ENCODE measurements at places on chromosomes 5 and 9.
A peak's percentile ranks its signal among the peaks of the same experiment; 100 is the strongest.

DNA sequence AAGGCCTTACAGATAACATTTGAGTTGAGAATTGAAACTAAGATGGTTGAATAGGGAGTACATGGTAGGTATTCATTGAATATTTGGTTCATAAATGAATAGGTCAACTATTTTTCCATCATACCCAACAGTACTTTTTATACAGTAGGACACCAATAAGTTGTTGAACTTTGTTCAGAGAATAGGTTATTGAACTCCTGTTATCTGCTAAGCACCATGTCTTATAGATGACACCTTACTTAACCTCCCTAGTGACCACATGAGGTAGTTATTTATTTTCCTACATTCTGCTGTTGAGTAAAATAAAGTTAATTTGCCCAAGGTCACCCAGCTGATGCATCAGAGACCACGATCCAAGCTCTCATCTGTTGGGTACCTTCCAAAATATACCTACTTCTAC, 49.6 kb upstream of the ATP10B start:
- no peak for DNase-seq

DNA sequence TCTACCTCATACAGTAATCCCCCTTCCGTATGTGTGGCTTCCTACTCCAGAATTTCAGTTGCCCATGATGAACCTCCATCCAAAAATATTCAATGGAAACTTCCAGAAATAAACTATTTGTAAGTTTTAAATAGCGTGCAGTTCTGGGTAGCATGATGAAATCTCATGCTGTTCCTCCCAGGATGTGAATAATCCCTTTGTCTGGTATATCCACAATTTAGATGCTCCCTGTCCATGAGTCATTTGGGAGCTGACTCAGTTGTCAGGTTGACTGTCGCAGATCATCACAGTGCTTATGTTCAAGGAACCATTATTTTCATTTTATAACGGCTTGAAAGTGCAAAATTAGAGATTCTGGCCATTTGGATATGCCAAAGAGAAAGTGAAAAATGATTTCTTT, 290.1 kb upstream of the CDH9 start:
- no peak for DNase-seq

DNA sequence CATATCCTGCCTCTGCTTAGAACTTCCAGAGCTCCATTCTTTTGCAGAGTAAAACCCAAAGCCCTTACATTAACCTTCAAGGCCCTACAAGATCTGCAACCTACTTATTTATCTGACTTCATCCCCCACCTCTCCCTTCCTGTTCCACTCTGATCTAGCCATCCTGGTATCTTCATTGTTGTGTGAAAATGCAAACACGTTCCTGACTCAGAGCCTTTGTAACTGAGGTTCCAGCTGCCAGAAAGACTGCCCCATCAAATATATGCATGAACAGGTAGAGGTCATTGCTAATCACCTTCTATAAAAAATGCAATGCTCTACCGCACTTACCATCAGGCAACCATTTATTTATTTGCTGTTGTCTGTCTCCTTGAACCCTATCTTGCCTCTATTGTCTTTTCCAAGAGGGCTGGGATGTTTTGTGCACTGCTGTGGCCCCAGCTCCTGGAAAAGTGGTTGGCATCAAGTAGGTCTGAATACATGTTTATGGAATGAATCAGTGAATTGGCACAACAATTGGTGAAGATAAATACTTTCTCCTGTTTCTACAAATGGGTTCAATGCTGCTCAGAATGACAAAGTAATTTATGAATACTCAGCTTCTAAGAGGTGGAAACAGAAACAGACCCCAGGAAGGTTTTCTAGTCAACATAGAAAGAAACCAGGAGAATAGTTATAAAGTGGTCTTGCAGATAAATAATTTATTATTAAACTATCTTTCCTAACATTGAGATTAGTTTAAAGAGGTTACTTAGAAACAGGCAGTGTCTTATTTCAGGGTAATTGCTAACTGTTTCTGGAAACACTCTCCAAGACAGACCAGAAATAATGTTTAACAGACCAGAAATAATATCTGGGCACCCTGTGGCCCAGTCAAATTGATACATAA, 230.6 kb upstream of the CD180 start:
- no peak for DNase-seq

DNA sequence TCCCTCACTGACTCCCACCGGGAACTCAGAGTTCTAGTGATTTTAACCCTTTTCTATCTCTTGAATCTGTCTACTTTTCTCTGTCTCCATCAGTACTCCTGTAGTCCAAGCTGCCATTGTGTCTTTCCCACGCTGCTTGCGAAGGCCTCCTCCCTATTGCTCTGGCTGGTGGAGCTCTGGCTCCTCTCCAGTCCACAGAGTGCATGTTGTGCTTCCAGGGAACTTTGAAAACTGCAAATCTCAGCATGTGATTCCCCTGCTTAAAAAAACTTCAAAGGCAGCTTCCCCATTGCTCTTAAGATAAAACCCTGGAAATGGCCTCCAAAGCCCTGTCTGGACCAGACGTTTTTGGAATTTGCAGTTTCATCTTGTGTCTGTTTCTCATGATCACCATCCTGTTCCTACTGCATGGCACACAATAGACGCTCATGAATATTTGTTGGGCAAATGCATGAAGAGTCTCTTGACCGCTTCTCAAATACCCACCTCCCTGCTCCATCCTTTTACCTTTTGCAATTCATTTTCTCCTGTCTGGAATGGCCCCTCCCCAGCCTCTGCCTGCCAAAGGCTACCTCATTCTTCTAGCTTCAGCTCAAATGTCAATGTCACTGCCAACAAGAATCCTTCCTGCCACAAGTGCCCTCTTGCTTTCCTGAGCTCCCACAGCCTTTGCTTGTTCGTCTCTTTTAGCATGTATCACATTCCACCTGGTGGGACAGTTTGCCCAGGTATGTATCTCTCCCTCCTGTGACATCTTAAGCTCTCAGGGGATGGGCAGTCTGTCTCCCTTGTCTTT, 293.2 kb downstream of the ARHGAP26 start:
- no peak for DNase-seq

DNA sequence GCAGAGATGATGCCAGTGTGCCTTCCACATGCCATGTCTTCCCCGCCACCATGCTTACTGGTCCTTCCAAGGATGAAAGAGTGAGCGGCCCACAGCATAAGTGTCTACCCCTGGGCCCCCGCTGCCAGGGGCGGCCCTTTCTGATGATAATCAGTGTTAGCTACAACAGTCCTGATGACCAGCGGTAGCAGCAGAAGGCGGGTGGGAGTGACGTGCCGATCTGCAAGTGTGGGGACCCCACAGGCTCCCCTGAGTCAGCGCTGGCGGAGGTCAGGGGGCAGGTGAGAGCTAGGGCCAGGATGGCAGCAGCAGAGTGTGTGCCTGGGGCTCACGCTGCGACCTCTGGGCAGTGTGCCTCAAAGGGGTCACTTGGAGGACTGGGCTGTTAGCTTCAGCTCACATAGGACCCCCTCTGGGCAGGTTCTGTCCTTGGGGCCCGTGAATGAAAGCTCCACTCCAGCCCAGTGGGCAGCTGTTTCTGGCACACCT, 80.4 kb downstream of the HMCN2 start:
- DNase-seq: no peak

DNA sequence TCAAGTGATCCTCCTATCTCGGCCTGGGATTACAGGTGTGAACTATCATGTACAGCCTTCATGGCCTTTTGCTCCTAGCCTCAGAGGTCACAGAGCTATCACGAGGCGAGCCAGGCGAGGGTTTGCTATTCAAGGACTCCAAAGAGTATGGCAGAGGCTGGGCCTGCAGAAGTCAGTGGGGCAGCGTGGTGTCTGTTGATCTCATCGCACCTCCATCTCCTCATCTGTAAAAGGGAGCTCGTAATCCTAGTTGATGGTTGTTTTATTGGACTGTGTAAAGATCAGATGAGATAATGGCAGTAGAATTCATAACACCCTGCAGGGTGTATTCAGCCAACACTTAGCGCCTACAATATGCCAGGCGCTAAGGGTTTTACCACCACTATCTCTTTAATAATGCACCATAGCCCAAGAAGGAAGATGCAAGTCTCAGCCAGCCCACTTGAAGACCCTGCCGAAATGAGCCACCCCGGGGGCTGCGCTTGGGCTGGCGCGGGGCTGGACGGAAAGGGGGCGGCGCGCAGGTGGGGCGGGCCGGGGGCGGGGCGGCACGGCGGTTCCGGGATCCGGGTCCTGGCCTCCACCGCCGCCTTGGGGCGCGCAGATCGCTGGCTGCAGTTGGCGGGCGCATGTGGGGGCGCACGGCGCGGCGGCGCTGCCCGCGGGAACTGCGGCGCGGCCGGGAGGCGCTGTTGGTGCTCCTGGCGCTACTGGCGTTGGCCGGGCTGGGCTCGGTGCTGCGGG, at the start of gene GALNT12:
Gene GALNT12 (plus strand): TSS at position 601 of the 744 bp plus-strand sequence. CDS start 29 bp downstream, at position 630.
- peak; percentile 42 for DNase-seq

- no peak for DNase-seq
Observed at GRCh38 chr5:179733772-179734126, 1.1 kb downstream of the MAML1 start.

DNA sequence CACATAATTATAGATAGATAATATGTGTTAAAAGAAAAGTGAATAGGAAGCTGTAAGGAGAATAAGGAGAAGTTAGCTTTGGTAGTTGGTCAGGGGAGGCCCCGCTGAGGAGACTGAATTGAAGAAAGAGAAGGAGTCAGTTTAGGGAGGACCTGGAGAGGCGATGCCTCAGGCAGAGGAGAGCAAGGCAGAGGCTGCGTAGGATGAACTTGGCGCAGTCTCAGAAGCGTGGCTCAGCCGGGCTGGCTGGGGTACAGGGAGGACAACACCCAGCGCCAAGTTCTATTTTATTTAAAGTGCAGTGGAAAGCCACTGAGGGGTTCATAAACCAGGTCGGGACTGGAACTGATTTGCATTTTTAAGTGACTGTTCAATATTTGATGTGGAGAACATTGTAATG, 68.5 kb downstream of the PTCD2 start:
- no peak for DNase-seq

DNA sequence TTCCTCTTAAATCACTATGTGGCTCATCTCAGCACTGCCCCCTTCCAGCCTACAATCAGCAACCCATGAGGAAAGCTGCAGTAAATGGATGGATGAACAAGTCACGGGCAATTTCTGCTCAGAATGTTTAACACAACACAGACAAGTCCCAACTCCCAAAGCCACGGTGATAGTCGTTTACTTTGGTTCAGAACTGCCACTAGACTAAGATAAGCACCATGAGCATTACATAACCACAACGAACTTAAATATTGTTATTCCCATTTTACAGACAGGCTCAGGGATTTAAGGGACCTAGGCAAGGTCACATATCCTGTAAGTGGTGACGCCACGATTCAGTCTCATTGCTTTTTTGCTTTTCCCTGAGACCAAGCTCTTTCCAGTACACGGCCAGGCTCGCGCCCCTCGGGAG, 2.0 kb upstream of the SMIM27 start:
- DNase-seq: no peak

- no peak for DNase-seq
Observed at GRCh38 chr5:177124486-177124991, 9.0 kb upstream of the NSD1 start.

DNA sequence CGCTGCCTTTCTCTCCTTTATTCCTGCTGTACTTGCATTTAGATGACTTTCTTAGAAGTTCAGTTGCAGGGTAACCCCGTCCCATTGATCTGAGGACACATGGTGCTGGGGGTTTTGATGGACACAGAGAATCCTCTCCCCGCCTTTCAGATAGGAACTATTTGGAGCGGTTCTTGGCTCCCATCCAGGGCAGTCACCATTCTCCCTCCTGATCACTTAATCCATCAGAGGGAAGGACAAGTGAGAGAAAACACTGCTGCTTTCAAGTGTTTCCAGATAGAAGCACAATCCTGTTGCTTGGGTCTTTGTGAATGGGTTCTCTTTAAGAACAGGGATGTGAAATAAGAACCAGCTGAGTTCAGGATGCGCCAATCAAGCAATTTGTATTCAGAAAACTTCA, 85.2 kb downstream of the IRX1 start:
- no peak for DNase-seq

GRCh38 chr9:36828611-36829013, 205.5 kb downstream of the PAX5 start:
- no peak for DNase-seq

- no peak for DNase-seq
Observed at GRCh38 chr5:149711338-149711737, 18.8 kb upstream of the PPARGC1B start.

DNA sequence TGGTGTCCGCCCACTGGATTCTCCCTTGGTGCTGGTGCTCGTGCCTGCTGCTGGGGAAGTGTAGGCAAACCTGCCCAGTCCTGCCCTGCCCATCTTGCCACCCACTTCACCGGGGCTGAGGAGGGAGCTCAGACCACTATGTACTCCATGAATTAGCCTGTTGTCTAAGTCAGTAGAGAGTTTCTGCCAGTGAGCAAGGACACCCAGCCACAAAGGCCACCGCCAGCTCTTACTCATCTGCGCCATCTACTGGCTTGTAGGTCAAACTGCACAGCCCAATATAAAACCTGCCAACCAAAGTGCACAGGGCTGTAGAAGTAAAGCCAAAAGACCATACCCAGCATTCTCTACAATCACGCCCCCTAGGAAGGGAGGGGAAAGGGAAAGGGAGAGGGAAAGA, 102.3 kb downstream of the GLIS3 start:
- DNase-seq: no peak

DNA sequence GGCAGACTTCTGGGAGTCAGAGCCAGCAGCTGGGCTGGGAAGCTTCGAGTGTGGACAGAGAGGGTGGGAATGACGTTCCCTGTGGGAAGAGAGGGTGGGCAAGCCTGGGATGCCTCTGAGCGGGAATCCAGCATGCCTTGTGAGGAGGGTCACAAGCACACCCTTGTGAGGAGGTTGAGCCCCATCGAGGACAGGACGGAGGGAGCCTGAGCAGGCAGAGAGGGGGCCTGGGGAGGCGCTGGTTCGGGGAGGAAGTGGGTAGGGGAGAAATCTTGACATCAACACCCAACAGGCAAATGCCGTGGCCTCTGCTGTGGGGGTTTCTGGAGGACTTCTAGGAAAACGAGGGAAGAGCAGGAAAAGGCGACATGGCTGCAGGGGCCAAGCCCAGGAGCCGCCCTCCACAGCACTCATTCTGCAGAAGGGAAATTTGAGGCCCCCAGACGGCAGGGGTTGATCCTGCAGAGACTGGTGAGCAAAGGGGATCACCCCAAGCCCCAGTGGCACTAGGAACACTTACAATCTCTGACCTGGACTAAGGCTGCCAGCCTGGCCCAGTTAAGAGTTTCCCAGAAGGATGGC, 1.1 kb upstream of the IL13 start:
- no peak for DNase-seq

DNA sequence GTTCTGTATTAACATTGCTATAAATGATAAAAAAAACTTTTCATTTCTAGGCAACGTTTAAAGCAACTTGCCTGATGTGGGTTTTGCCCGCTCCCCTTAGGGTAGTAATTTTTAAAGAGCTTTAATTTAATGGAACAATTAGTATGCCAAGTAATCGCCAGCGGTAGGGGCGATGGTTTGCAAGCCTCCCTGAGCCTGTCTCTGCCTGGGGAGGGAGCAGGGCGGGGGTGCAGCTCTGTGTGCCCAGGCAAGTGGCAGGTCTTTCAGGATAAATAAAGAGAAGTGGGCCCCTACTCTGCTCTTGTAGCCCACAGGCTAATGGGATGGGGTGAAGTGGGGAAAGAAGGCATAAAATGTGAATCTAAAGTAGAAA, 13.8 kb upstream of the TGFBI start:
- DNase-seq: no peak

- DNase-seq: no peak
Observed at GRCh38 chr9:89481538-89481915, 16.4 kb downstream of the SEMA4D start.
